Placental pericyte (primary cell): ENCODE measurements at places on chromosomes 11 and 22. TPM values are rescaled to one million over a fixed set of nuclear protein-coding genes. Genes with fewer than 3 reads are reported as not detected.

RIC3 gene
- not detected in 2 replicates for total RNA-seq

PANX2 gene
- 0.86 and 3.7 TPM in 2 replicates for total RNA-seq

C11orf97 gene
- total RNA-seq: not detected in 2 replicates

PLAAT5 gene
- total RNA-seq: not detected in 2 replicates

SOX10 gene
- total RNA-seq: not detected in 2 replicates

IL18BP gene
- total RNA-seq: 3.3 and 3.7 TPM in 2 replicates

CARD10 gene
- 2.8 and 3.9 TPM in 2 replicates for total RNA-seq

MAFF gene
- 64.6 and 70.9 TPM in 2 replicates for total RNA-seq

LRP4 gene
- 8.2 and 14.0 TPM in 2 replicates for total RNA-seq

SMTN gene
- total RNA-seq: 29.5 and 257 TPM in 2 replicates

GRM5 gene
- under 0.01 TPM in 1 of 2 replicates, not detected in the other for total RNA-seq

ARHGAP42 gene
- 17.3 and 19.9 TPM in 2 replicates for total RNA-seq

CCDC89 gene
- 2.2 and 5.6 TPM in 2 replicates for total RNA-seq

ANGPTL5 gene
- total RNA-seq: not detected in 2 replicates

SERPING1 gene
- total RNA-seq: 1.6 and 16.4 TPM in 2 replicates

TSPO gene
- 206 and 216 TPM in 2 replicates for total RNA-seq

UBQLNL gene
- total RNA-seq: 0.14 and 0.44 TPM in 2 replicates

TYR gene
- total RNA-seq: not detected in 2 replicates

SLC17A6 gene
- total RNA-seq: not detected in 2 replicates

PRRG4 gene
- total RNA-seq: under 0.01 TPM in 1 of 2 replicates, not detected in the other

ART1 gene
- total RNA-seq: not detected in 2 replicates

KRTAP5-2 gene
- total RNA-seq: not detected in 2 replicates

POU2AF2 gene
- not detected in 2 replicates for total RNA-seq

TENM4 gene
- 0.88 and 49.0 TPM in 2 replicates for total RNA-seq

TMEM45B gene
- total RNA-seq: not detected in 2 replicates

ISX gene
- total RNA-seq: not detected in 2 replicates

C11orf91 gene
- 0.14 TPM in 1 of 2 replicates, not detected in the other for total RNA-seq

OR51E2 gene
- 0.14 and 0.22 TPM in 2 replicates for total RNA-seq

OR51B5 gene
- total RNA-seq: 0.57 TPM in 1 of 2 replicates, not detected in the other

NCF4 gene
- not detected in 2 replicates for total RNA-seq

MOGAT2 gene
- total RNA-seq: not detected in 2 replicates

C22orf39 gene
- total RNA-seq: 12.7 and 13.3 TPM in 2 replicates

RNF169 gene
- 14.9 and 28.5 TPM in 2 replicates for total RNA-seq

FAU gene
- 107 and 347 TPM in 2 replicates for total RNA-seq

APLNR gene
- not detected in 2 replicates for total RNA-seq
